Stimulated activated CD4-positive, alpha-beta T cell treated with anti-CD3 and anti-CD28 coated beads, Interleukin-15, amount 100 ng/mL, for 48 hours (primary cell): ENCODE measurements at places on chromosomes 4 and X.

DNA sequence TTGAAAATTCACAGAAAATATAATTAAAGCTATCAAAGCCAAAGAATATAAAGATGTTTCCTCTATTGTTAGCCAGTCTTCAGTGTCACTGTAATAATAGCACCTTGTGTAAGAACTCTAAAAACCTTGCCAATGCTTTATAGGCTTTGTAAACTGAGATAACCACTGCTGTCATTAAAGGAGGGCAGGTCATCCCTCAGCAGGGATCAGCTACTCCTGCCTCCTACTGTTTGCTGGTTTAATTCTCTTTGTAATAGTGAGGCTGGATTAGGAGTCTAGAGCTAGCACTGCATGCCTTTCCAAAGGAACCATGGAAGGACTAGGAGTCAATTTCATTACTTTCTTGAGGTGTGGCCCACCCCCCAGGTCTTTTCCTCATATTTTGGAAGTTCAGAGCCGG lies 46.2 kb downstream of the FHIP1A start:
- DNase-seq, result no peak

GRCh38 chrX:10143071-10143983 lies 13.4 kb upstream of the CLCN4 start:
- no peak for DNase-seq

DNA sequence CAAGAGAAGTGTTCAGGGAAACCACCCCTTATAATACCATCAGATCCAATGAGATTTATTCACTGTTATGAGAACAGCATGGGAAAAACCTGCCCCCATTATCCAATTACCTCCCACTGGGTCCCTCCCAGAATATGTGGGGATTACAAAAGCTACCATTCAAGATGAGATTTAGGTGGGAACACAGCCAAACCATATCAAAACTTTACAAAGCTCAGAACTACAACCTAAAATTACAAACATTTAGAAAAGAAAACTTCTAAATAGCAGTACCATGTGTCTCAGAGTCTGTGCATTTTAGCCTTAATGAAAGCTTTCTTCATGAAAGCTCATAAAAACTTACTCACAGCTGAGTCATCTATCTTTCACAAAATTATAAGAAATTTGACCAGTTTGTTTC lies 1442.8 kb upstream of the PCDH7 start:
- no peak for DNase-seq

DNA sequence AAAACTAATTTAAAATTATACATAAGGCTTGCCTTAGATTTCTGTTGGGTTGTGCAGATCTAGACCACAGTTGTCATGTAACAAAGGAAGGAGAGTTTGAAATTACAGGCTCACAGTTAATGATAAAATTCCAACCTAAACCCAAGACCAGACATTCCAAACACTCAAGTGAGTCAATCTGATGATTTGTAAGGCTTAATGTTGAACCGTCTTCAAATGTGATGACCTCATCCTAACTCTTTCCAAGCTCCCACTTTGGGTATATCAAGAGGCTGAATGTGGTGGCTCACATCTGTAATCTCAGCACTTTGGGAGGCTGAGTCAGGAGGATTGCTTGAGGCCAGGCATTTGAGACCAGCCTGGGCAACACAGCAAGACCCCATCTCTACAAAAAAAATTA lies 149.2 kb downstream of the TBL1X start:
- DNase-seq, result no peak

DNA sequence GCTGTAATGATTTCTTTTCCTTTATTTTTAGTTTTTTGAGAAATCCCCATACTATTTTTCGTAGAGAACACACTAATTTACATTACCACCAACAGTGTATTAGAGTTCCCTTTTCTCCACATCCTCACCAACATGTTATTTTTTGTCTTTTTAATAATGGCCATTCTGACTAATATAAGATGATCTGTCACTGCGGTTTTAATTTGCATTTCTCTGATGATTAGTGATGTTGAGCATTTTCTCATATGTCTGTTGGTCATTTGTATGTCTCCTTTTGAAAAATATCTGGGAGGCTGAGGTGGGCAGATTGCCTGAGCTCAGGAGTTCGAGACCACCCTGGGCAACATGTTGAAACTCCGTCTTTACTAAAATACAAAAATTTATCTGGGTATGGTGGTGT lies 30.2 kb downstream of the SPINK2 start:
- no peak for DNase-seq

- DNase-seq, result no peak
Measured at GRCh38 chr4:141449927-141450326, 186.5 kb upstream of the IL15 start.

DNA sequence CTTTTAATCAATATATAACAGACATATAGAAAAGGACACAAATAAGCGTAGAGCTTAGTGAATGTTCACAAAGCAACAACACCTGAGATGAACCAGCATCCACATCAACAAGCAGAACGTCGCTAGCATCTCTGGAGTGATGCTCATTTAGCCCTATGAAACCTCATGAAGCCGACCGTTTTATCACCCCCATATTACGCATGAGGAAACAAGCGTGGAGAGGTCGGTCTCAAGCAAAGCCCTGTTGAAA lies 524 bp upstream of the RPS3A start:
- DNase-seq, result no peak

GRCh38 chr4:162162672-162163071 lies 1.1 kb downstream of the FSTL5 start:
- no peak for DNase-seq
